ENCODE measurements at places on chromosomes 16 and 17. TPM values are rescaled to one million over a fixed set of nuclear protein-coding genes. Genes with fewer than 3 reads are reported as not detected.
A peak's percentile ranks its signal among the peaks of the same experiment; 100 is the strongest.

- DNase-seq = no peak
Measured at GRCh38 chr17:47990962-47991731, 20.2 kb downstream of the CDK5RAP3 start.

- no peak for DNase-seq
Measured at GRCh38 chr16:26365161-26365940, 673.6 kb downstream of the HS3ST4 start.

- no peak for DNase-seq
Measured at GRCh38 chr17:70857351-70857750, 688.0 kb downstream of the KCNJ2 start.

DNA sequence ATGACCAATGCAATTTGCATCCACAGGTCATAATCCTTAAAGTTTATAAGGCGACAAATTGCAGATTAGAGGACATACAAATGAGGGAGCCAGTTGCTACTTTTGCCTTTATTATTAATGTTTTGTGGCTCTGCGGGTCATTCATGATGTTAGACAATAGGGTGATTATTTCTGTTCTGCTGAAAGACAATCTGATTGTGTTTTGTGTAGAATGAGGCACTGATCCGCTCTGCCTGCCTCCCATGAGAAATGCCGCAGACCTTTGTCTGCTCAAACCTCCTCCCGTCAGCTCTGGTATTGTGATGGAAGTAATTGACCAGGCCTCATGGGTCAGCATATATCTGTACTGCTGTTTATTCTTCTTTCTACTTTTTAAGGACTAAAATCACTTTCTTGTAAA lies 224.9 kb downstream of the PRKCA start:
- DNase-seq = no peak

DNA sequence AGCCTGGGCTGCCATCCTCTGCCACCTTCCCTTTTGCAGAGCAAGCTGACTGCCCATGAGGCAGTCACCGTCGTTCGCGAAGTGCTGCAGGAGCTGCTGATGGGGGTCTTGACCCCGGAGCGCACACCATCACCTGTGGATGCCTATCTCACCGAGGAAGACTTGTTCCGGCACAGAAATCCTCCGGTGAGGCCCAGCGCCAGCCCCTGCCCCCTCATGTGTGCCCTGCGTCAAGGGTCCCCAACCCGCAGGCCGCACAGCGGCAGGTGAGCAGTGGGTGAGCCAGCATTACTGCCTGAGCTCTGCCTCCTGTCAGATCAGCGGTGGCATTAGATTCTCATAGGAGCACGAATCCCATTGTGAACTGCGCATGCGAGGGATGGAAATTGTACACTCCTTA lies 7.7 kb upstream of the EPN3 start:
- DNase-seq = no peak

DNA sequence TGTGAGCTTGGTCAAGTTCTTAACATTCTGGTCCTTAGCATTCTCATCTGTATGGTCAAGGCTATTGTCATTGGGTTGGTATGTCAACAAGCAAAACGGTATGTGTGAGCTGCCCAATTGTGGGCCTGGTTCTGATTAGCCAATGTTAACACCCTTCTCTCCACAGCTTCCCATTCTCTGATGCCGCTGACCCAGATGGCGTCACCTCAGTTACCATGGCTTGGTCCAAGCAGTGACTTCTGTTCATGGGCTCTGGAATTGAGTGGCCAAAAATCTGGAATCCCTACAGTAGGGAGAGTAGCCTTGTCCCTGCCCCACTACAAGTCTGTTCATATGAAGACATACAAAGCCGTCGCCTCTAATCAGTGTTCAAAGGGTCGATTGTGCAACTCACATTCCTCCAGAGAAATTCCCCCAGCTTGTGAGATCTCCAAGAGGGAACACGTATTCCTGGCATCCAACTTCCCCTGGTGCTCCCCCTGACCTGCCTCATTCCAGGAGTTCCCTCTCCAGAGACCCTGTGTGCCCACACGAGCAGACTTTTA lies 15.8 kb downstream of the TMEM98 start:
- no peak for DNase-seq

DNA sequence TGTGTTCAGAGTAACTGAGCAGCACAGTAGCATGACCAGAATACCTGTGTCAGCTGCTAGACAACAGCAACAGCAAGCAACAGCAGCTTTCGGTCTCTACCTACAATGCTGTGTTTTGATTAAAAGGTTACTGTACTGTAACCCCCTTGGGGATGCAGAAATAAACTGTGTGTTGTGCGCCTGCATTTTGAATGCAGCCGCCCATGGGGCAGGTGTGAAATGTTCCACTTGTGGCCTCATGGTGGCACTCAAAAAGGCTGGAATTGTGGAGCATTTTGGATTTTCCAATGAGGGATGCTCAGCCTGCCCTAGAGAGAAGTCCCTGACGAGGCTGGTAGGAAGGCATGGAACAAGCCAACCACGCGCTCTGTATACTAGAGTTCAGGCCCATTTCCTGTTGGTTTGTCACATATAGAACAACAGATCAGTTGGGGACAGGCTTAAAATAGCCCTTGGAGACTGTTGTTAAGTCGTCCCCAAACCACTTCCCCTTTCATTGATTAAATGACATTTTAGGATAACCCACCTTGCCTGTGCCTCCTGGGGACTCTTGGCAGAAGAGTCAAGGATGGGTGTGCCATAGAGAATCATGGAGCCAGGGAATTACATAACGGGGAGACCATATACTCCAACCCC lies 27.1 kb downstream of the SCPEP1 start:
- no peak for DNase-seq

Gene NACA2
- polyA plus RNA-seq = not detected

DNA sequence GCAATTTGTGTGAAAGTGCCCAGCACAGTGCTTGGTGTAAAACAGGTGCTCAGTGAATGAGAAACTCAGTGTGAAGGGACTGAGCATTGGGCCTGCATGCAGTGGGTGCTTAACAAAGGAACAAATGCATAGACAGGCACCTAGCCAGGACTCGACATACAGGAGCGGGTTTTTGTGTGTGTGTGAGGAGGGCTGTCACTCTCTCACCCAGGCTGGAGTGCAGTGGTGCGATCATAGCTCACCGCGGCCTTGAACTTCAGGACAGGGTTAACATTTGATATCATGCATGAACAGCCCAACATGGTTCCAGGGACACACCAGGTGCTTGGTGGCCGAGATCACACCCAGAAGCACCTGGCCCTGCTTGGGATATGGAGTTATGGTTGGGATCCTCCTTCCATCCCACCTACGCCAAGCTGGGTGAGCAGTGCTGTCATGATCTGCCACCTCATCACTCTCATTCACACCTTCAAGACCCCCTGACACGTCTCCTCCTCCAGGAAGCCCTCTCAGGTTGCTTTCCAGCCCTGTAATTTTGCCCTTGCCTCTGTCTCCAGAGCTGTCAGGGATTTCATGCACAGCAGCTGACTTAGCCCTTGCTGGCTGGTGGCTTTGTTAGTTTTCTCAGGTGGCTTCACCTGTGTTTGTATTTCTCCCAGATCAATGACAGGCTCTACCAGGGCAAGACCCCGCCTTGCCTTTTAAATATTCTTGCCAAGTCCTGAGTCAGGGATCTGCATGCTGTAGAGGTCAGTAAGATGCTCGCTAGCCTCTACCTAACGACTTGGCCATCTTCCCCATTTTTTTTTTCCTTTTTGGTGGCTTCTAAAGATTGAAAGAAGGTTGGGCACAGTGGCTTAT lies 66.4 kb downstream of the OR1D5 start:
- no peak for DNase-seq

DNA sequence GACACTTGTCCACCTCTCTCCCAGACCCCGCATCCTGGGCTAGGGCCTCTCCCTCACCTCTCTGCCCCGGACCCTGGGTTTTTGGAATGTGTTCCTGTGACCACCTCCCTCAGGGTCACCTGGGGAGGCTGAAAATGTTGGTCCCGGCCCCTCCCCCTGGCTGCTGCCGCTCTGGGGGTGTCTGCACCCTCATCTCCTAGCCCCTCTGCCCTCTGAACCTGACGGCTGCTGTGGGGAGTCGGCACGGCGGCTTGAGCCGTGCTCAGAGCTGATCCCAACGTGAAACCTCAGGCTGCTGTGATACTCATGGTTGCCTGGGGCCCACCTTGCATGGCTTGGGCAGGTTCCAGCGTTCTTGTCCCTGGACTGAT lies 42.8 kb downstream of the ADCY7 start:
- DNase-seq = no peak

Gene CDH15
- not detected for polyA plus RNA-seq

Gene TPSG1
- not detected for polyA plus RNA-seq

Gene LAT
- 310 TPM for polyA plus RNA-seq

DNA sequence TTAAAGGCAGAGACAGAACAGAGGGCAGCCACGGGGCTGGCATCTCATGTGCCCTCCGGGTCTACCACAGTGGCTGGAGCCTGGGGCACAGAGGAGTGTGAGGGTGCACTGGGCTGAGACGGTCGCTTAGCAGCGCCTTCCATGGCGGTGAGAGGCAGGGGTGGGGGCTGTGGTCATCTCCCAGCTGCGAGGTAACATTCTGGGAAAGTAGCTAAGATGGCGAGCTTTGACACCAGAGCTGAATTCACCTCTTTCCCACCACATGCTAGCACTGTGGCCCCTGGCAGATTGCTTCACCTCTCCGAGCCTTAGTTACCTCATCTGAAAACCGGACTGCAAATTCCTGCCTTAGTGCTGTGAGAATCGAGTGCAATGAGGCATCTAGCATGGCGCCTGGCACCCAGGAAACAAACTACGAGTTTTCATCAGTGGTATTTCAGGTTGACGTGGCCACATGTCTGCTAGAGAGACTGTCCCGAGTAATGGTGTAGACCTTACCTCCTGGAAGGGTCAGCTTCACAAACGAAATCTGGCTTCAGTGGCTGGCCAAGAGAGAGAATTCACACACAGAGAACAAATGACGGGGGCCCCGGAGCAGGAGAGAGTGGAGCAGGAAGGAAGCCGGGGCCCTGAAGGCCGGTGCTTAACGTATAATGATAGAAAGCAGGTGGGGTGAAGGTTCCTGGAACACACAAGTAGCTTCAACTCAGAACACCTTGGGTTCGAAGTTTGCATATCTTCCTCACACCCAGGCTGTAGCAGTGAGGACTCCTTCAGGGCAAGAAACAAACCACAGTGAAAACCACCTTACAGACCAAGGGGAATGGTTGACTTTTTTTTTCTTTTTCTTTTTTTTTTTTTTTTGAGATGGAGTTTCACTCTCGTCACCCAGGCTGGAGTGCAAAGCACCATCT lies 63.9 kb upstream of the RPH3AL start:
- DNase-seq = peak; percentile 63

DNA sequence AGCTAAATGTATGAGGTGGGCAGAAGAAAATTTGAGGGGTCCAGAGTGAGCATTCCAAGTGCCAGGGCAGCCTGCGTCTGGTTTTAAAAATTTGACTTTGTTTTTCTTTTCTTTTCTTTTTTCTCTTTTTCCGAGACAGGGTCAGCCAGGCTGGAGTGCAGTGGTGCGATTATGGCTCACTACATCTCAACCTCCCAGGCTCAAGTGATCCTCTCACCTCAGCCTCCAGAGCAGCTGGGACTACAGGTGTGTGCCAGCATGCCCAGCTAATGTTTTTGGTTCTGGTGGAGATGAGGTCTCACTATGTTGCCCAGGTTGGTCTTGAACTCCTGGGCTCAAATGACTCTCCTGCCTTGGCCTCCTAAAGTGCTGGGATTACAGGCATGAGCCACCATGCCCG lies 15.6 kb downstream of the SMPD3 start:
- DNase-seq = no peak

GRCh38 chr17:58193641-58194255 lies 1.2 kb downstream of the EPX start:
- no peak for DNase-seq

Gene KCNG4
- polyA plus RNA-seq = not detected

Gene MLST8
- 27.4 TPM for polyA plus RNA-seq

GRCh38 chr16:10314811-10315210 lies 71.0 kb upstream of the ATF7IP2 start:
- peak; percentile 57 for DNase-seq

DNA sequence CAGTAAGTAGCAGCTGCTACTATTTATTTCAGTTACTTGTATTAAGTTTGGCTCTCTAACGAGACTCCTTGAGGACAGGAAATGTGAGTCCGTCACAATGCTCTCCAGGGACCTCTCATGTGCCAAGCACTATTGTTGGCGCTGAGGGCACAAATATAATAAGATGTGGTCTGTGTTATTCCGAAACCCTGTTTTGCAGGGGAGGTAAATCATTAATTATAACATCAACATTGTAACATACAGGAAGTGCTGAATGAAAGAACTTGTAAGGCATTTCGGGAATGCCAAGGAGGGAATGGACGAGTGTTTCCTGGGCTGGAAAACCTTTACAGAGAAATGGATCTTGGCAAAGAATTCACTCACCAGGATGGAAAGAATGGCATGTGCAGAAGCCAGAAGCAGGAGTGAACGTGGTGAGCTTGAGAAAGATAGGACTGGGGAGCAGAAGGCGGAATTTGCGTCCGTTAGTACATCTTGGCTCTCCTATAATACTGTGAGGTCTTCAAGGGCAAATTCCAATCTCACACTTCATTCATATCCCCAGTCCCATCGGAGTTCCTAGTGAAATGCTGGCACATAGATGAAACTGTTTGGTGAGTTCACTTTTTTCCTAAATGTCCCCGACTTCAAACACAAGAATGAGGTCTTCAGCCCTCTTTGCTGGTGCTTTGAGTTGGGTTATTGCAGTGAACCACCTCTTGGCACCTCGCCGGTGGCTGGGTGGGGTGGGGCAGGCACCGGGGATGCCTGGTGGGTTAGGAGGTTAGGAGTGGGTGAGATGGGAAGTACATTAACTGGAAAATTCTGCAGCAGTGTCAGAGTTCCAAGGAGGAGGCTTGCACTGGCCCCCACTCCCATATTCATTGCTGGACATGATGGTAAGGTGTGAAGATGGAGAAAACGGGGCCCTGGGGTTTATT lies 11.5 kb downstream of the TAC4 start:
- DNase-seq = no peak

DNA sequence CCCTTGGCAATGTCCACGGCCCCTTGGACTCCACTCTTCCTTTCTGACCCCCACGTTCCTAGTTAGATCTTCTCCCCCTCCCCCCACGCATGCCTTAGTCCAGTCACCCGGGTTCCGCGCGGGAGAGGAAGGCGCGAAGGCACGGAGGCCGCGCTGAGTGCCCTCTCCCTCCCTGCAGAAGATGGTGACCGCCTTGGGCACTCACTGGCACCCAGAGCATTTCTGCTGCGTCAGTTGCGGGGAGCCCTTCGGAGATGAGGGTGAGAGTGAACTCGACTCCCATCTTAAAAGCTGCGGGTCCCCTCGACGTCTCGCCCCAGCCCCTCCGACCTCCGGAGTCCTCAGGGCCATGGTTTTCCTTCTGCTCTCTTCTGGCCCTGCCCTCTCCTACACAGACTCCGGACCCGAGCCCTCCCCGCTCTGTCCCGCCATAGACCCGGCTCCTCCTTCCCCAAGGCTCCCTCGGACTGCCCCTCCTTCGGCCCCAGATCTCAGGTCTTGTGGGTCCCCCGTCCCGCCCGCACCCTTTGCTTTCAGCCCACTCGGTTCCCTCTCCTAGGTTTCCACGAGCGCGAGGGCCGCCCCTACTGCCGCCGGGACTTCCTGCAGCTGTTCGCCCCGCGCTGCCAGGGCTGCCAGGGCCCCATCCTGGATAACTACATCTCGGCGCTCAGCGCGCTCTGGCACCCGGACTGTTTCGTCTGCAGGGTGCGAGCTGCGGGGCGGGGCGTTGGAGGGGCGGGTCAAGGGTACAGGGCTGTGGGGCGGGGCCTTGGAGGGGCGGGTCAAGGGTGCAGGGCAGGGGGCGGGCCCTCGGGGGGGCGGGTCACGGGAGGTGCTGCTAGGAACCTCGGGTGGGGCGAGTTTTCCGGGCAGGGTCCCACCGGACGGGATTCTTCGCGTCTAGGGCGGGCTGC lies 4.6 kb downstream of the TGFB1I1 start:
- peak; percentile 80 for DNase-seq

GRCh38 chr16:65499566-65499965 lies 377.7 kb upstream of the CDH11 start:
- DNase-seq = no peak

Gene CACNG5
- not detected for polyA plus RNA-seq
